Activated CD4-positive, alpha-beta T cell treated with anti-CD3 and anti-CD28 coated beads, Interleukin-2, amount 50 U/mL, for 1 hour (primary cell): ENCODE measurements at places on chromosomes 1 and 21.

DNA sequence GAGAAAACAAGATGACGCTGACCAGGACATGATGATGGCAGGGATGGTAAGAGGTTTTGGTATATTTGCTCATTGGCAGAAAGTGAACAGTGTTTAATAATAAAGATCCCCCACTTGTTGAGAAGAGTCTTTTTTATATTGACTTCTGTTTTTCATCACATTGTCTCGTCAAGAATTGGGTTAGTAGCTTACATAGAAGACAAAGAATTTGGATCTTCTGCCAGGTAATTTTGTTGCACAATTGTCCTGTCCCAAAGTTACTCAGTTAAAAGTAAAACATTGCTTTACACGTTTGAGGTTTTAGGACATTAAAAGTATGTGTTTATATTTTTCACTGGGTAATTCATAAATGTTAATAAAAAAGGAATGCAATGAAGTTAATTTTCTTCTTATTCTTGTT is 48.3 kb upstream of the LAMC2 start:
- no peak for DNase-seq

DNA sequence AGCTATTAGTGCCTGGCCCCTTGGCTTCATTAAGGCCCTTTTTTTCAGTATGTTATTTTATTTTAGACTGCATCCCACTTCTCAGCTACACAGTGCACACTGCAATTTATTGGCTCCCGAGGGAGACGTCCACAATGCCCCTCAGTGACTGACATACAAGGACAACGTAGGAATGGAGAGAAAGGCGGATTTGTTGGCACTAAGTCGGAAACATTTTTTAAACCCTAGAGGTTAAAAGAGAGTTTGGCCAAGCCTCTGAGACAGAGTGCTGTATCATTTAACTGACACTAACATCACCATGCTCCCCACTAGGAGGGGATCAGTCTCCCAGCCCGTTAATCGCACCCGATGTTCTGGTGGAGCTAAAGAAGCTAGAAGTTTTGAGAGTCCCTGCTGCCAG is 45.7 kb upstream of the FOXD3 start:
- no peak for DNase-seq

- no peak for DNase-seq
Observed at GRCh38 chr1:32195972-32196823, 4.2 kb upstream of the CCDC28B start.

- DNase-seq: no peak
Observed at GRCh38 chr1:177983482-177984135, 13.8 kb upstream of the SEC16B start.

GRCh38 chr1:73310797-73311381 is 887.1 kb downstream of the LRRIQ3 start:
- no peak for DNase-seq

DNA sequence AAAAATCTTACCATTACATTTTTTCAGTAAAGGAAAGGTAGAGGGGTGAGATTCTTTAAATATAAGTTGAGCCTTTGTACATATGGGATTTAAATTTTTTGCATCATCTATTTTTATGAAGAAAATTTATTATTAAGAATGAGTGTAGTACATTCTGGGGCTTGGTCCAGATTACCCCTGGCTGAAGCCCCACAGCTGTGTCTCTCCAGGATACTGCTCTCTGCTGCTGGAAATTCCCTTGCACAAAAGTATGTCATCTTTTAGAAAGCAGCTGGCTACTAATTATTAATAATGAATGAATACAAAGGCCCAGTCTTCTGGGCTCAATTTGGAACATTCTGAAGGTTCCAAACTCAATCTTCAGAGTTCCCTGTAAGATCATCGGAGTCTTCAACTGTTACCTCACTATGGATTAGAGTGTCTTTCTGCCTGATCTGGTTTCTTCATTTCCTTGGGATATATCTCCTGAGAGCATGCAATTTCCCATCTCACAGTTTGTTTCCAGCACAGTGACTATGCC is 428.6 kb upstream of the BRINP3 start:
- no peak for DNase-seq

DNA sequence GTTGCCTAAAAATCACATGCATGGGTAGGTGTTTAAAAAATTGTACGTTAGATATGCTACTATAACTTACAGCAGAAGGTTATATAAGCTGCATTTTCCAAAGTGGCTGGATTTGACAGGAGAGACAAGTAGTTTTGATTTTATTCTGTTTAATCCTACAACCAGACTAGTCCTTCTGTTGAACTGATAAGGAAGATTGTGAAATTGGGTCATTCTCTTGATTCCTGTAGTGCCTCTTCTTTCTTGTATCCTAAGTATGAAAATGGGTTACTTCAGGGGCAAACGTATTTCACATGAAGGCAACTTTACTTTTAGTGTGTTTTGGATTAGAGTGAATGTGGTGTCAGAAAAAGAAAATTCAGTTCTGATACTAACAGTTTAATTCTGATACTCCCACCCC is 19.0 kb downstream of the CDC42 start:
- no peak for DNase-seq

DNA sequence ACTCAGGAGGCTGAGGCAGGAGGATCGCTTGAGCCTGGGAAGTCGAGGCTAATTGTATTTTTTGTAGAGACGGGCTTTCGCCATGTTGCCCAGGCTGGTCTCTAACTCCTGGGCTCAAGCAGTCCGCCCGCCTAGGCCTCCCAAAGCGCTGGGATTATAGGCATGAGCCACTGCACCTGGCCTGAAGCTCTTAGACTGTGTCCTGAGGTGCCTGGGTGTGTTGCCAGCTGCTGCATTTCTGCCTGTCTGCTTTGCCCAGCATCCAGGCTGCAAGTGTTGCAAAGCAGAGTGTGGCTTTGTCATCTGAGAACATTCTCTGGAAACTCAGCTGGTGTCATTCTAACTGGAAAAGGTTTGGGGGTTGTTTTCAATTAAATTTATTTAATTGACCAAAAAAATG is 105.0 kb downstream of the HUNK start:
- no peak for DNase-seq

DNA sequence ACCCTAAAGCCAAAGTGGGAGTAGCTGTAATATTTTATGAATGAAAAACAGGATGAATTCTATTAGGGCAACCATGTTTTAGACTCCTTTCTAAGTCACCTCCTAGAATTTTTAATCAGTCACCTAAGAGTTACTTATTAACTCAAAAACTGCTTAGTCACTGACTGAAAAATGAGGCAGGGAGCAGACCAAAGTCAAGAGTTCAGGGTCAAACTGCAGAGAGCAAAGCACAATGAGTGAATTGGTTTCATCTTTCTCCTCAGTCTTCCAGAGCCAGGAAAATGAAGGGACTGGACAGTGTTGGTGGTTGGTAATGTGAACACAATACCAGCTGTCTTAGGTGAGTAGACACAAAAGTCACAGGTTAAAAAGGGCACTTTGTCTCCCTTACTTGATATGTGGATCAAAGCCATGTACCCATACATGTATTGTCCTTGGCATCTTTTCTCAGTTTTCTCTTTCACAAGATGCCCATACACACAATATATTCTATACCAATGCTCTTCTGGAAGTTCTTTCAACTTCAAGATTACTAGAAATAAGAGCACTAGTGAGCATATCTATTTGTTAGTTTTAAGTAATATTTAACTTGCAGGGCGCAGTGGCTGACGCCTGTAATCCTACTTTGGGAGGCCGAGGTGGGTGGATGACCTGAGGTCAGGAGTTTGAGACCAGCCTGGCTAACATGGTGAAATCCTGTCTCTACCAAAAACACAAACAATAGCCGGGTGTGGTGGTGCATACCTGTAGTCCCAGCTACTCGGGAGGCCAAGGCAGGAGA is 42.2 kb downstream of the ATP1B1 start:
- no peak for DNase-seq

DNA sequence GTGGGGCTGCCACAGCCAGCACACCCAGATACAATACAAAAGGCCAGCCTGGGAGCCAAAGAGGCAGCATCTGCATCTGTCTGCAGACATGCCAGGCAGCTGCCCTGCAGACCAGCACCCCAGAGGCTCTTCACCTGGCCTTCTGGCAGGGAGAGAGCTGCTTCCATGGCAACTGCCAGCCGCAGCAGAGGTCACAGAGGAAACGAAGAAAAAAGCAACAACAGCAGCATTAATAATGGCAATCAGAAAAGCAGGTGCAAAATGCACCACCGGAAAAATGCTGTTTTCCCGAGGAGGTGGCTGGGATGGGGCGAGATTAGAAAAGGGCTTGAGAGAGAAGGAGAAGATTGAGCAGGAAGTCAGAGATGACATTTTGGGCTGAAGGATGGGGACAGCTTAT is 309.5 kb downstream of the PCP4 start:
- no peak for DNase-seq

DNA sequence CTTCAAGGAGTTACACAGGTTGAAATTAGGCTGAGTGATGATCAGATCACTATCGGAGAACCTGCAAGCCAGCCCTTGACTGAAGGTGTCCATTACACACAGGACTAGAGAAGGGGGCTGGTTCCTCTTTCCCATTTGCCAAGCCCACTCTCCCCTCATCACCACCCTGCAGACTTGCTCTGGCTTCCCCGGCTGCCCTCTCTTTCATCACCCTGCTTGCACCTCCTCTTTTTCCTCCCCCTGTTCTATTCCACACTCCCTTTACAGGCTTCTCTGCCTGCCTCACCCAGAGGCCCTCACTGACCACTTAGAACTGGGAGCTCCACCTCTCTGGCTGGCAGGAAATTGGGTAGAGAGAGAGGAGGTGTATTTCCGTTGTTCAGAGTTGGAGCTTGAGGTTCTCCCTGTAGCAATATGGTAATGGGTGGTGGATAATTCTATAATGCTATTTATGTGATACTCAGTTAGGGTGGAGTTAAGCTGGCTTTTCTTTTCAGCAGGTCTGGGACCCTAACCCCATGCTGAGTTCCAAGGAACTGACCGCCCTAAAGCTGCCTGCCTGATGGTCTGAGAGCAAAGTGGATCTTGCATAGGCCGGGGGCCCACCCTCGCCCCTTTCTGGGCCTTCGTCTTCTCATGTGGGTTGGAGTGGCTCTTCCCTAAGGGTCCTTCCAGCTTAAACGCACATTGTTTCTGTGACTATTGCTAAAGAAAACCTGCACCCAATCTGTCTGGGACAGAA is 111.8 kb upstream of the ADAR start:
- DNase-seq: no peak

DNA sequence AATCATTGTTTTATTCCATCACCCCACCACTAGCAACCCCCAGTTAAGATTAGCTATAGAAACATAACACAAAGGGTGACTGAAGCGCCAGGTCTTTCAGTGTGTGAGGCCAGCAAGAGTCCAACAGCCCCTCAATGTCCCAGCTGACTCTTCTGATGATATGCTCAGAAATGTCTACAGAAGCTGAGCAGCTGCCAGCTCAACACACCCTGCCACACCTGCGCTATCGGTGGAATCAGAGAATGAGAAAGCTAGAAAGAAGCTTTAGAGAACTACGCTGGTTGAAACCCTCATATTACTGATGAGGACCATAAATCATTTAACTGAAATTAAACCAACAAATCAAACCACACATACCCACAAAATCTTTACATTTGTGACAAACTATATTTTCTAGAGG is 116.2 kb downstream of the SLC45A1 start:
- DNase-seq: no peak

DNA sequence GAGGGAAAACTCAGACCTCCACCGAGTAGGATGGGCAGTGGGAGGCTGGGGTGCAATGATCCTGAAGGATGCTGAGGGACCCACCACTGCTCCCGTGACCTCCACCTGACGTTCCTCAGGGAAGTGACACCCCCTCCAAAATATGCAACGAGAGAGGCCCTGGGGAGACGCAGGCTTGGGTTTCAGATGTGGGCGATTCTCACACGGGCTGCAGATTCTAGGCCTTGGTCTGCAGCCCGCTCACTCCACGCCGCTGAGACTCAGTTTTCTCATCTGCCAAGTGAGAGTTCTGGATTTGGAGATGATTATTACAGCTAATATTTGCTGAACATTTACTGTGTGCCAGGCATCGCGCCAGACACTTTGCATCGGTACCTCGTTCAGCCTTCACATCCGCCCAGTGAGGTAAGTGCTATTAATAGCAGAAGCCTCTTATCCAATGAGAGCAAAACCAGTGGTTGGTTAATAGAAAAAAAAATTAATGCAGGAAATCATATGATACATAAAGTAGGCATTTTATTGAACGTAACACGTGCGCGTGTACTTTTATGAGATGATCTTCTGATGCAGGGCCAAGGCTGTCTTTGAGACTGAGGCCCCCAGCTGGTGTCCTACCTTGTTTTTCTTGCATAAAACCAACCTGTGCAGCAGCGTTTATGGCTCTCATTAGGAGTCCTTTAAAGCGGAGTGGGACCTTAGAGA is 102.0 kb upstream of the RUNX3 start:
- DNase-seq: peak; percentile 60

- DNase-seq: no peak
Observed at GRCh38 chr1:29355375-29355774, 119.1 kb downstream of the PTPRU start.

DNA sequence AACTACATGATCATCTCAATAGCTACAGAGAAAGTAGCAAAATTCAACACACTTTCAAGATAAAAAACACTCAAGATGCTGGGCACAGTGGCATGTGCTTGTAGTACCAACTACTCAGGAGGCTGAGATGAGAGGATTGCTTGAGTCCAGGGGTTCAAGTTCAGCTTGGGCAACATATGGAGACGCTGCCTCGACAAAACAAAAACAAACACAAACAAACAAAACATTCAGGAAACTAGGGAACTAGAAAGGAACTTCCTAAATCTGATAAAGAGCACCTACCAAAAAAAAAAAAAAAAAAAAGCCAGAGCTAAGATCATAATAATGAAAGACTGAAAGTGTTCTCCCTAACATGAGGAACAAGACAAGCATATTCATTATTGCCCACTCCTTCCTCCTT is 22.8 kb upstream of the RNF186 start:
- DNase-seq: no peak

GRCh38 chr1:171421413-171422020 is 63.8 kb upstream of the PRRC2C start:
- no peak for DNase-seq

GRCh38 chr1:4046836-4047461 is 146.9 kb upstream of the C1orf174 start:
- no peak for DNase-seq

- DNase-seq: no peak
Observed at GRCh38 chr1:41783189-41783639, 135.5 kb downstream of the HIVEP3 start.

DNA sequence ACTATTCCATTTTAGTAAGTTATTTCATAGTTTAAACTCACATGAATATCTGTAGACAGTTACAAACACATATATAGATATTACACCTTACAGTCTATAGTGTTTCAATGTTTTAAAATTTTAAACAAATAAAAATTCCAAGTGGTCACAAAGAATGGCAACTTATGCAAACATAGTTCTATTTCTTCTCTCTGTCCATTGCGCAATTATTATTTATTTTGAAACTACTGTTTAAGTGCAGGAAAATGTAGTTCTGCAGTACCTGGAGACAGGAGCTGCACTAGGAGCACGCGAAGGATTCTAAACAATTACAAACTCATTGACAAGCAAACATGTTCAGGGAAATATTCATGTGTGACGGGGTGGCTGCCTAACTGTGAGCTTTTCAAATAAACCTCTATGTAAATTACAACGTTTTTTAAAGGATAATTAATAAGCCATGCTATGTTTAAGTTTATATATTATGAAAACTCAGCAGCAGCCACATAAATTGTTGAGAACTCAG is 312.0 kb upstream of the DUSP10 start:
- no peak for DNase-seq
